ENCODE measurements at places on chromosomes 1 and 21. TPM values are rescaled to one million over a fixed set of nuclear protein-coding genes. Genes with fewer than 3 reads are reported as not detected.

DNA sequence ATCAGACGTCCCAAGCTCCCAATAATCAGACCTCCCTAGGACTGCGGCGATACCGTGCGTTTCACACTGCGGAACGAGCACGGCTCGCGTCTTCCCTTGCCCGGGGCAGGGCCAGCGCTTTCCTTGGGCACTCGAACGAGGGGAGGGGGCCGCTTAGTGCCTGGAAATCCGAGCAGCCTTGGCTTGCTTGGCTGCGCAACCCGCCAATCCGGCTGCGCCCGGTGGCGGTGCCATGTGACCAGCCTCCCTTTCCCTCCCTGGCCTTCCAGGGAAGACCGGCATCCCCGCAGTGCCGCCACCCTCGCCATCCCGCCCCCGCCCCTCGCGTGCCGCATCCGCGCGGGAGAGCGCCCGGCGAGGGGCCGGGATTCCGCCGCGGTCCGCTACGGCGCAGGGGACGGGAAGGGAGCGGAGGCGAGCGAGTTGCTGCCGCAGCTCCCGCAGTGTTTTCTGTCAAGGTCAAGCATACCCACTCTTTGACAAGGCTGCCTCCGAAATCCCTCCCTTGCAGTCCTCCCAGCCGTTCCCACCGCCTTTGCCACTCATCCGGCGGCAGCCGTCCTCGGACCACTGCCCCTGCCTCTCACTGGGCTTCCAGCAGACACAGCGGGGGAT is 8.3 kb upstream of the RNF19B start:
- no peak for DNase-seq

- DNase-seq: no peak
Measured at GRCh38 chr1:159007726-159008125, 2.0 kb upstream of the IFI16 start.

DNA sequence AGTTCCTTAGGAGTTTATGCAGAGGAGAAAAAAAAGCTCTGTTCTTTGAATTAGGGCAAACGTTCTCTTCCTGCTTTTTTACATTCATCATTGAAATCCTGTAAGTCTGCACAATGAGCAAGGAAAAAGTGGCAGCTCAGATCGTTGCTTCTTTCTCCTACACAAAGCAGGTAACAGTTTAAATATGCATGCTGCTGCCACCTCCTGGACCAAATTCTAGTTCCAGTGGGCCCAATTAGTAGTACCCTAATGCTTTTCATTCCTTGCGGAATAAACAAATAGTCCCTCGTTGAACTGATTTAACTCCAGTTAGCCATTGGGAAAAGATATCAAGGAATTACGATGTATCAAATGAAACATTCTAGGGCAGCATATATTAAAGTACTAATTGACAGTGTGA is 20.1 kb downstream of the YTHDF2 start:
- no peak for DNase-seq

DNA sequence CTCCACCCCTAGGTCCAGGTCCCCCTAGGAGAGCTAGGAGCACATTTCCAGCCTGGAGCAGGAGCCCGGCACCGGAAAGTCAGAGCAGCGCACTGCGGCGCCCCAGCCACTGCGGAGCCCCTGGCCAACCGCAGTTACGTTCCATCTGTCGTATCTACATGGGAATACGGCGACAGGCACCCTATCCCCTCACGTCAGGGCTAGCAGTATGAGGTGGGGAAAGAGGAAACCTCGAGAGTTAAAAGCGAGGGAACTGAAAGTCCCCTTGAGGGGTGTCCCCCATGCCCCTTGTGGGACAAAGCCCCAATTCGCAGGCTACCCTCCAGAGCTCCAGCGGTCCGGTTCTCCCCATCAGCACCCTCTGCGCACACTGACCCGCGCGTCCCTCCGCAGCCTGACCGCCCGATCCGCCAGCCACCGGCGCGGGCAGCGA is 995 bp downstream of the COLGALT2 start:
- no peak for DNase-seq

- no peak for DNase-seq
Measured at GRCh38 chr1:77322061-77322900, 40.5 kb downstream of the AK5 start.

- no peak for DNase-seq
Measured at GRCh38 chr1:11855430-11855829, 3.3 kb downstream of the NPPB start.

GRCh38 chr1:240914506-240914905 is 302.6 kb upstream of the GREM2 start:
- DNase-seq: no peak

- no peak for DNase-seq
Measured at GRCh38 chr1:8902765-8903164, 24.3 kb upstream of the ENO1 start.

GRCh38 chr1:36350659-36351226 is 27.3 kb upstream of the EVA1B start:
- no peak for DNase-seq

DNA sequence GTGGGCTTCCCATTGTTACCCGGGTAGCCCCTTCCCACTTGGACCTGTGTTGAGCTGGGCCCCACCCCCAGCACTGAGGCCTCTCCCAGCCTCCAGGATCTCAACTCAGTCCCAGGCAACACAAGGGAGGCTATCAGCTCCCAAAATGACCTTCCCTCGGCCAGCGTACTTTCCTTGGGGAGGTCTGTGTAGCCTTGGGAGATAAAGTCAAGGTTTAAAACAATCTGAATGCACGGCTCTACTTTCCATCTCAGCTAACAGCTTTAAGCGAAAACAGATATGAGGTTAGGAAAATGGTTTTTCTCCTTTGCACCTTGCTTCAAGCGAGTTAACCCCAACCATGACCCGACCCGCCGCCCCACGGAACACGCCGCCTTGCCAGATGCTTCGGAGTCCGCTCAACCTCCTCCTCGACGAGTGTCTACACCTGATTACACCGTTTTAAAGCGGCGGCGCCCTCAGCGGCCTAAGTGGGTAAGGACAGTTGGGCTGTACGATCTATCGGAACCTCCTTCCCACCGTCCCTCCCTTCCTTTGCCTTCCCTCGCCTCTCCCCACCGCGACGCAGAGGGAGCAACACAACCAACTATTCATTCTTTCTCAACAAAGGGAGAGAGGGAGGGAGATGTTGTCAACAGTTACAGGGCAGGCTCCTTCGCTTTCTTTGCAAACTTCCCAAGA is 1.1 kb downstream of the BCAR3 start:
- peak; percentile 19 for DNase-seq

GRCh38 chr1:66182551-66183178 is 351.3 kb upstream of the SGIP1 start:
- DNase-seq: no peak

DNA sequence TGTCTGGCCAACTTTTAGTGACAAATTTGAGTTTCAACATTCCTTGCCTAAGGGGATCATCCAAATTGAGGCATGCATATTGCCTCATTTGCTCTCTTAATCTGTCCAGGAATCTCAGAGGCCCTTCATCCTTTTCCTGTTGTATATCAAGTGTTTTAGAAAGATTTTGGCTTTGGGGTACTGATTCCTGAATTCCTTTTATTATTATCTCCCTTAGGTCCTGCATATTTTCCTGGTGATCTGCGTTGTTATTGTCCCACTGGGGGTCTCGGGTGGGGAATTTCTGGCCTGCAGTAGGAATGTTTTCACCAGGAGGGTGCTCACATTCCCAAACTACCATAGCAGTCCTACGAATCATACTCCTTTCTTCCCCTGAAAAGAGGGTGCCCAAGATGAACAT is 4.4 kb upstream of the AADACL3 start:
- no peak for DNase-seq

DNA sequence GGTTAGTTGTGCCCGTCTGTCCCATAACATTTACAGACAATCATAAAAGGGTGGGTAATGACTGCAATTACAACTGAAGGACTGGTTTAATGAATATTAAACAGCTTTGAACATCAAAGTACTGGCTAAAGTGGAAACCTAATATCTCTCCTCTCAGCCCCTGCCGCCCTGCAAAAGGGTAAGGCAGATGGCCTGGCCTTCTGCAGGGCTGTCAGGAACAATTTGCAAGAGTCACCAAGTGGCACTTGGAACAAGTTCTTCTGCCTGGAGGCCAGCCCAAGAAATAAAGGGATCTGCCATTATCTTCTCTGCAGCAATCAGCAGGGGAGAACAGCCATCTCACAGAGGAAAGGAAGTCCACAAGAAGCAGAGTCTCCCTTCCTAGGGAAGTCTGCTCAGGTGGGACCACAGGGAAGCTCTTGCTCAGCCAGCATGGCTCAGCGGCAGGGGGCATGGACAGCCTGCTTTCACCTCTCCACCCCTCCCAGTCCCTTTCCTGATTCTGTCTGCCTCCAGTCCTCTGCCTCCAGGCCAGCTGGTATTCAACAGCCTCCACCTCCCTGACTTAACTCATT is 96.1 kb downstream of the TRABD2B start:
- no peak for DNase-seq

DNA sequence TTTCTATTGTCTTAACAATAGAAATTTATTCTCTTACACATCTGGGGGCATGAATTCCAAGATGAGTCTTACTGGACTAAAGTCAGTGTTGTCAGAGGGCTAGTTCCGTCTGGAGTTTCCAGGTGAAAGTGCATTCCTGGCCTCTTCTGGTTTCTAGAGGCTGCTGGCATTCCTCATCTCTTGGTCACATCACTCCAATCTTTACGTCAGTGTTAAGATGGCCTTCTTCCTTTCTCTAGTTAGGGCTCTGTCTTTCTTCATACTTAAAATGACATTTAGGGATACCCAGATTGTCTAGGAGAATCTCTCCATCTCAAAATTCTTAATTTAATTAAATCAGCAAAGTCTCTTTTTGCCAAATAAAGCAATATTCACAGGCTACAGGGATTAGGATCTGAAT is 13.3 kb upstream of the PDC start:
- no peak for DNase-seq

GRCh38 chr1:186055846-186056245 is 319.2 kb downstream of the TPR start:
- no peak for DNase-seq

DNA sequence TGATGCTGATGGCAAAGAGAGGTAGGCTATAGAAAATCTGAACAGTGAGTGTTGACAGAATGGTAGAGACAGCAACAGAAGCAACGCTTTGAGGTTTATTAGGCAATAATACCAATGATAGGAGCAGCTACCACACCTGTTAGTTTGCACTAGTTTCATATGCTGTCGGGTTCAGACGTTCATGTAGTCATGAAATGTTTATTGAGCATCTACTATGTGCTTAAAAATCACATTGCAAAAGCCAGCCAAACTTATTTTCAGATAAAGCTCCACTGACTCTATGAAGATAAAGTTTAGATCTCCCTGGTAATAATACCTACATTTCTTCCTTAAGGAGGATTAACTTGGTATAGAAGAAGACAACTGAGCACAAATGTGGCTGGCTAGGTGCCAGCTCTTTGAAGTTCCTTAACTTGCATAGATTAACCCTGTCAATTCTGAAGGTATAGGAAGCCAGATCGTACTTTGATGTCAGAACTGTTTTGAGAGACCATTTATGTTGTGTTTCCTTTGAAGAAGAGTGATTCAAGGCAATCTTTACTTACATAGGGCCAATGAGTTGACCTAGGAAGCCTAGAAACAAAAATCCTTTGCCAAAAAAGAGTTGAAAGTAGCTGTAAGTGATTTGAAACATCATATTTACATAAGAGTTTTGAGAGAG is 71.5 kb downstream of the DISP1 start:
- no peak for DNase-seq

DNA sequence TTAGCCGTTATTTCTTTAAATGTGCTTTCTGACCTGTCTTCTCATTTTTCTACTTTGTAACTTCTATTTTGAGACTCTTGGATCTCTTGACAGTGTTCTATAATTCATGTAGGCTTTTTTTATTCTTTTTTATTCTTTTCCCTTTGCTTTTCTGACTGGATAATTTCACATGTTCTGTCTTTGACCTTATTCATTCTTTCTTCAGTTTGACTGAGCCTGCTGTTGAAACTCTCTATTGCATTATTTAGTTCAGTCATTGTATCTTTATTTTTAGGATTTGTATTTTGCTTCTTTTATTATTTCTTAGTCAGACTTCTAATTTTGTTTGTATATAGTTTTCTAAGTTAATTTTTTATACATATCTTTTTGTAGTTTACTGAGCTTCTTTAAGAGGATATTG is 66.1 kb downstream of the DNAH14 start:
- no peak for DNase-seq

DNA sequence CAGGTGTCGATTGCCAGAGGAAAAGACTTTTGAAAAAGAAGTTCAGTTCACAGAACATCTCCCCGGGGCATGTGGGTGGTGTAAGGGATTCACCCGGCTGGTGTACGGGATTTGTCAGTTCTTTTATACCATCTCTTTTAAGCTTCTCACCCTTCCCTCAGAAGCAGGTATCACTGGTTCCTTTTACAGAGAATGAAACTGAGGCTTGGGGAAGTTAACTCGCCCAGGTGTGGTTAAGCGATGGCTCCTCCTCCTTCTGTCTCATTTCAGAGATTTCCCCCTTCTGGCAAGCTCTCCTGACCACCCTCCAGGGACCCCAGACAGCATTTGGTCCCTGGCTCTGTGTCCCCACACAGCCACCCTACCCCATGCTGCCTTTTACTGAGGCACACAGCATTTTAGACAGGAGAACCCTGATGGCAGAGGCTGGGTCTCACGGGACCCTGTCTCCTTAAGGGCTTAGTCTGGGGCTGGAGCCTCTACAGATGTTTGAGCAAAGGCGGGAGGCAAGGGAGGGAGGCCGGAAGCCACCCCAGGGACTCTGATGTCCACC is 2.8 kb upstream of the ECE1 start:
- DNase-seq: no peak

DNA sequence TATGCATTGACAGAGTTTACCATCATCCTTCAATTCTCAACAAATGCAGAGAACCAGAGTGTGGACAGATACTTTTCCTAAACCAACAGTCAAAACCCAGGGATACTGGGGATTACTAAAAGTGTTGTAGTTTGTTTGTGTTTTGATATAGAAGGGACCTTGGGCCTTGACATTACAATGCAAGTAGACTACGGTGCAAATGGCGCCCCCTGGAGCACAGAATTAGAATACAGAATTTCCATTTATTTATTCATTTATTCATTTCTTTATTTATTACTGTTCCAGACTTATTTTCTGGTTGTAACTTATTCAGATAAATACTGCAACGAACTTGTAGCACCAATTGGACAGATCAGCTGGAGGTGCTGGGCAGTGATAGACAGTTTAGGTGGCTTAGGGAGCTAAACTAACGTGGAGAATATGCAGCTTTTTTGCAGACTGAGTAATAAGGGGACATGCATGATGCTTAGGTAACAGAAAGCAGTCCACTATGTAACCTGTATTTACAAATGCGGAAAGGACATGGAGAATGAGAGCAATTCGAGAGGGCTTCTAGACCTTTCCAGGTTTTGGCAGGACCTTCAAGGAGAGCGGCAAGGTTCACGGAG is 42.6 kb downstream of the KIRREL1 start:
- DNase-seq: no peak

The TTLL7 gene
- total RNA-seq: 3.4 TPM

The PAPPA2 gene
- 1.5 TPM for total RNA-seq

The REN gene
- 0.38 TPM for total RNA-seq

The HTR6 gene
- total RNA-seq: not detected

The FCGR2B gene
- total RNA-seq: 12.8 TPM

The HES3 gene
- total RNA-seq: not detected

The OR6N1 gene
- not detected for total RNA-seq

The PPT1 gene
- total RNA-seq: 43.4 TPM

The MARK1 gene
- total RNA-seq: 4.7 TPM
